ENCODE measurements at places on chromosomes 5 and 9.

DNA sequence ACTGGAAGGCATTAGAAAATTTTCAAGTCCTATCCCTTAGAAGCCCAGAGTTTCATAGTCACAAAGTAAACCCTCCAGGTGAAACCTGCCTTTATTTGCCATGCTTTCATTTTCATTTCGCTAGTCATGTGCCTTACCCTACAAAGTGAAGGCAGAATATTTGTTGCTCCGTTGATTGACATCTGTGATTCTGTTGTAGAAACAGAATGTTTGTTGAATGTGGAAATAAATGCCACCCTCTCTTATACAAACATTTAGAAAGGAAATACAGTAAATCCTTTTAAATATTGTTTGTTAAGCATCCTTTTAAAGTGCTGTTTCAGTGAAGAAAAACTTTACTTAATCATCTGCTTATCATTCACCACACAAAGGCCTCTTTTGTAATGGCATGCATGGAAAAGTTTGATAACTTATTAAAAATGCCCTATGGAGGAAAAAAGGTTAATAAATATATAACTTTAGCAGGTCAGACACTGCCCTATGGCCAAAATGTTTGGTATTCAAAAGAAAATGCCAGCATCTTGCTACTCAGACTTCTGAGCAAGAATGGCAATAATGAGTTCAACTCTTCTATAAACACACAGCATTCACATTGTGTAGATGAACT is 34.3 kb upstream of the CAST start:
- no peak for DNase-seq
- peaks cover 7% of the 10 kb centered on the region for H3K4me1 ChIP-seq
- H3K27me3 ChIP-seq: no peaks in the 10 kb centered on the region
- no peak overlapping the region for H3K4me3 ChIP-seq

GRCh38 chr5:149423794-149424268 is 44.7 kb upstream of the IL17B start:
- H3K4me1 ChIP-seq: peaks cover 58% of the 10 kb centered on the region
- H3K27ac ChIP-seq: peak overlapping the region; percentile 84
- no peaks in the 10 kb centered on the region for H3K27me3 ChIP-seq
- DNase-seq: no peak

- no peaks in the 10 kb centered on the region for H3K4me1 ChIP-seq
- DNase-seq: no peak
- H3K27me3 ChIP-seq: no peaks in the 10 kb centered on the region
Observed at GRCh38 chr5:103271570-103272289, 13.2 kb downstream of the MACIR start.

GRCh38 chr9:72728031-72728770 is 206.8 kb downstream of the TMC1 start:
- no peak overlapping the region for H3K27ac ChIP-seq
- no peaks in the 10 kb centered on the region for H3K27me3 ChIP-seq
- no peak for DNase-seq

DNA sequence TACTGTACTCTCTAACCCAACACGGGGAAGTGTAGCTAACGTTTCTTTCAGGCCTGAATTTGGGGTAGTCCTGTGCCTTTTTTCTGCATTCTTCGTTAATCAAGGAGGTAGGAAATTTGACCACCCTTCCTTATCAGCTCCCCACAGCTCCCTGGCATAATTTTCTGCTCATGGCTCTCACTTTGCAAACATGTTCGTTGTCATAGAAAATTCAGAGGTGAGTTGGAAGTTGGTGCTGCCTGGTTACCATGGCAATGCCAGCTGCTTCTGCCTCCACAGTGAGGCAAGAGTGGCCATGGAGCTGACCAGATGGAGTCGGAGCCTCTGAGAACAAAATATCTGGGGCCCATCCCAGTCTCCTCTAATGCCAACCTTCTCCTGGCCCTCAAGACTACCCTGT is 116.6 kb upstream of the BOD1 start:
- no peak for DNase-seq
- no peak overlapping the region for H3K27ac ChIP-seq
- no peak overlapping the region for H3K4me3 ChIP-seq
- no peaks in the 10 kb centered on the region for H3K36me3 ChIP-seq

GRCh38 chr5:127612441-127613141 is 36.3 kb upstream of the CTXN3 start:
- no peaks in the 10 kb centered on the region for H3K4me1 ChIP-seq
- DNase-seq: no peak
- H3K36me3 ChIP-seq: no peaks in the 10 kb centered on the region
- no peak overlapping the region for H3K4me3 ChIP-seq

DNA sequence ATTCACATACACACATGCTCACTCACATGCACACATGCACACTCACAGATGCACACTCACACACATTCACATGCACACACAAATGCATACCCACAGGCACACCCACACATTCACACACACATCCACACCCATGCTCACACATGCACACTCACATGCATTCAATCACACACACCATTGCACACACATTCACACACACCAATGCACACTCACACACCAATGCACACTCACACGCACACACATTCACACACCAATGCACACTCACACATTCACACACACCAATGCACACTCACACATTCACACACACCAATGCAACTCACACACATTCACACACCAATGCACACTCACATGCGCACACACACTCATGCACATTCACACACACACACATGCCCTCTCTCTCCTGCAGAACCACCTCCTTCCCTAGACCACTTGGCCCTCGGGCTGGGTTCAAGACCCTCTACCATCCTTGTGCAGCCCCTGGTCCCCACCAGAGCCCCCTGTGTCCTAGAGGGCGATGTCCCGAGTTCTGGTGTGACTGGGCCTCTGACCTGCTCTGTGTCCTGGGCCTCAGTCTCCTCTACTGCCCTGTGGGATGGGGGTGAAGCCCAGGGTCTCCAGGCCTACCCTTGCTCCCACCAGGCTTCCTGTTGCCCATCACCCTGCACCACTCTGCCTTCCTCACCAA is 139.0 kb downstream of the OLFM1 start:
- no peaks in the 10 kb centered on the region for H3K36me3 ChIP-seq
- no peaks in the 10 kb centered on the region for H3K27me3 ChIP-seq
- no peak for DNase-seq
- H3K27ac ChIP-seq: no peak overlapping the region

GRCh38 chr9:122005597-122005996 is 87.5 kb downstream of the TTLL11 start:
- H3K36me3 ChIP-seq: no peaks in the 10 kb centered on the region
- H3K27me3 ChIP-seq: no peaks in the 10 kb centered on the region
- peaks cover 5% of the 10 kb centered on the region for H3K4me1 ChIP-seq
- no peak overlapping the region for H3K4me3 ChIP-seq
- H3K27ac ChIP-seq: no peak overlapping the region

All from vagina (tissue), 2 donors.